ENCODE measurements at places on chromosomes 5 and 9. TPM values are rescaled to one million over a fixed set of nuclear protein-coding genes. Genes with fewer than 3 reads are reported as not detected.

PTBP3 gene
- total RNA-seq, result 133 TPM

GCNT1 gene
- 9.1 TPM for total RNA-seq

SLC6A7 gene
- total RNA-seq, result not detected

SLC36A2 gene
- total RNA-seq, result not detected

PHYHD1 gene
- total RNA-seq, result 1.5 TPM

SLCO6A1 gene
- total RNA-seq, result not detected

OLFML2A gene
- total RNA-seq, result 0.76 TPM

ANGPTL2 gene
- not detected for total RNA-seq

ZNF483 gene
- total RNA-seq, result 3.0 TPM

ATP10B gene
- not detected for total RNA-seq

DBH gene
- total RNA-seq, result not detected
